ENCODE measurements at places on chromosomes 7 and 10. TPM values are rescaled to one million over a fixed set of nuclear protein-coding genes. Genes with fewer than 3 reads are reported as not detected.

GRCh38 chr10:35554461-35555056 lies 50.6 kb upstream of the GJD4 start:
- no peak for DNase-seq

The CELF2 gene
- total RNA-seq: 0.97 TPM

GRCh38 chr7:130296221-130296951 lies 3.4 kb downstream of the CPA4 start:
- DNase-seq: no peak

The OPN1SW gene
- total RNA-seq: not detected

- DNase-seq: peak; percentile 56
These were observed 130.7 kb upstream of the ZMIZ1 start for GRCh38 chr10:78937800-78938694.

The FAM25C gene
- total RNA-seq: not detected

DNA sequence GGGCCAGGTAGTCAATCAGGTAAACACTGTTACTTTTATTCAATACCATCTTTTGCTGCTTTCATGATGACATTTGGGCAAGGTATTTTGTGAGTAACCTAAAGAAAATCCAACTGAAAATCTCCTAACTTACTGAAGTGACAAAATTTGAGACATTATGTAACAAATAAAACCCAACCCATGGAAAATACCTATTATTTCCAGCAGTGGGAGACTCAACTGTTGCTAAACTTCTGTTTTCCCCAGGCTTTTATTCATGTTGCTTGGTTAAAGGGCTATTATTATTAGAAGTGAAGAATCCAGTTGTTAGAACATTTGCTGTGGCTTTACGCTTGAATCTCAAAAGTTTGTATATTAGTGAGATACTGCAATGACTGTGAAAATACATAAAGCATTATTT lies 215.9 kb downstream of the MDFIC start:
- no peak for DNase-seq

DNA sequence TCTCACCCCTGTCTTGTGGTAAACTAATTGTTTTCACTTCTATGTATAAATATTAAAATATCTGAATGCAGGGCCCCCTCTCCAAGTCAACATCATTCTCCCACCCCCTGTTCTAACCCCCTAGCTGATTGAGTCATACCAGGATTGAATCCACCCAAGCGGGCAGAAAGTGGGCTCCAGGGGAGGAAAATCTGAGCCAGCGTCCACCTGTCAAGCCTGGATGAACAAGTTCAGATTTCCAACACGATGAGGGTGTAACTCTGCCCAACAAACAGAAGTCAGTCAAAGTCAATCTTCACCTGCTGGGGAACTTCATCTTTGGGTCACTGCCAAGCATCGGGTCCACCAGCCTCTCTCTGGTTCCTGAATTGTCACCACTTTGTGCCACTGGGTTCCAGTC lies 162.9 kb upstream of the CELF2 start:
- DNase-seq: no peak

The PAPOLB gene
- not detected for total RNA-seq

The NPFFR1 gene
- not detected for total RNA-seq

- no peak for DNase-seq
These were observed 36.6 kb upstream of the DUSP5 start for GRCh38 chr10:110461088-110461487.

The DENND11 gene
- 5.6 TPM for total RNA-seq

GRCh38 chr7:96189129-96189820 lies 132.6 kb downstream of the SLC25A13 start:
- no peak for DNase-seq

- DNase-seq: peak; percentile 62
These were observed 22.4 kb upstream of the LRRC17 start for GRCh38 chr7:102890292-102890970.

- peak; percentile 3 for DNase-seq
These were observed 134.8 kb upstream of the SHH start for GRCh38 chr7:155947051-155947450.

DNA sequence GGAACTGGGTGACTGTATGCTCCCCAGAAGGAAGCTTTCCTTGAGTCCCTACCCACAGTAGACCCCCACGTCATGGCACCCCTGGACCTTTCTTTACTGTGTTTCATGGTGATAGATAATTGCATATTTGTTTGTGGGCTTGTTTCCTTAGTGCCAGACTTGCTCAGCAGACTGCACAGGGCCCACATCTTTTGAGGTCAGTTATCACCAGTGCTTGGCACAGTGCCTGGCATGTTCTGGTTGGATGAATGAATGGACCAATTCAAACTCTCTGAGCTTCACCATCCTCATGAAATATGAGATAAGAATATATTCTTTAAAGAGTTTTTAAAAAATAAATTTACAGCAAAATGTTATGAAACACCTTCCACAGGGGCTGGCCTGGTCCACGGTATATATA lies 78.4 kb upstream of the EMX2 start:
- DNase-seq: no peak

DNA sequence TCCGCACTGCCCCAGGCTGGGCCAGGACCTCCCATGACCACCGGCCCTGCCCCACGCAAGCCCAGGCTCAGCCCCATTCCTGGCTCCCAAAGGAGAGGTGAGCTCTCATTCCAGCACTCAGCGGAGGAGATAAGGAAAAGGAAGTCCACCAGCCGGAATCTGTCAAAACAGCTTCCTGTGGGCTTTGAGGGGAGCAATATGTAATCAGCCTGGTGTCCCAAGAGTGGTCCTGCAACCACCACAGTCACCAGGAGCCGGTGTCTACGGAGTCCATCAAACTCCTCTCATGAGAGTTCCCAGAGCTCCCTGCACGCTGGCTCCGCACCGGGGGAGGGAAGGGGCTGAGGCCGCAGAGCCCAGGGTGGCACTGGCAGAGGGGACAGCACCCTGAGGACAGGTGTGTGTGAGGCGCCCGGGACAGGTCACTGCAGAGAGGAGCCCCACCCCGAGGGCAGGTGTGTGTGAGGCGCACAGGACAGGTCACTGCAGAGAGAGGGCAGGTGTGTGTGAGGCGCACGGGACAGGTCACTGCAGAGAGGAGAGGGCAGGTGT lies 57.9 kb downstream of the STK32C start:
- DNase-seq: no peak

DNA sequence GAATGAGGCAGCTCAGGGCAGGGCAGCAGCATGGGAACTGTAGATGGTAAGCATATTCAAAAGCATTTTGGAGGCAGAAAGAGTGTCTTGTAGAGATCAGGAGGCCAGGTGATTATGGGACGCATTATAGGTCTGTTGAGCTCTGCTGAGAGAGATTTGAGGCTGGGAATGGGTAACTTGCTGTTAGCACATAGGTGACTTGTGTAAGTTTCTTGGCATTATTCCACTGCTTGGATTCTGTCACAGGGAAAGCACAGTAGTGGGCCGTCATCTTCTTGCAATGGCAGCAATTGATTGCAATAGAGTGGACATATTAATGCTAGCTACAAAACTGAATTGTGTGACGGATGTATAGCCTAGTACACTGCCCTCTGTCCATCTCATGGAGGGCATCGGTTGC lies 434.3 kb upstream of the IGFBP3 start:
- no peak for DNase-seq

DNA sequence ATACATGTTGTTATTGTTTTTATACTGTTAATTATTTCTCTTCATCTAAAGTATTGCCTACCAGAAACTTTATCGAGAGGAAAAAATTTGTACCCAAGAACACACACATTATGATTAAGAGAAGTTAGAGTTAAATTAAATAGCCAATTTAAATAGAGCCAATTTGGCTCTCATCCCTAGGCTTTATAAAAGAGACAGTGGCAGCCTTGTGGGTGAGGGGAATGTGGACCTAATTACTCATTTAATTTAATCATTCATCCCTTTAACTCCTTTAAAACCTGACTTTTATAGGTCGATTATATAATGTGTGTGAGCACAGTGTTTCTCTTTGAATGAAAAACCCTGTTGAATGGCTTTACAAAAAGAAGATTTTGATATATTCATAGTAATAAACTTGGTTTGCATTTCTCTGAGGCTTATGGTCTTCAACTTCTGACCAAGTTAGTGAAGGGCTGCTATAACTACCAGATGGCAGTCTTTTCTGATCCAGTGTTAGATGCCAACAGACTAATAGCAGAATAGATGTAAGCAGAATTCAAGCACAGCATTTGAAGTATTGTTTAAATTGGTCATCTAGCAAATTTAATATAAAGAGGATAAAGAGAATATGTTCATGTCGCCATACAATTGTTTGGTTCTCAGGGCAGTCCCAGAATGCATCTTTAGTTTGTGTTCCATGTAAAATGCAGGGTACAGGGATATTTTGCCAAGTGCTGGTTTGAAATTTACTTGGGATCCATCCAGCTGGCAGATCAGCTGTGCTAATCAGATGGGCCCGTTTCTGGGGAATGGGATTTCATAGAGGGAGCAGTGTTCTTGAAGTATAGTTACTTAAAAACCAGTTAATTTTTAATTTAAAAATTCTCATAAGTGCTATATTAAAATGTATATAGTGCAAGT lies 25.3 kb downstream of the ADD3 start:
- no peak for DNase-seq

- no peak for DNase-seq
These were observed 354.9 kb upstream of the SEMA3C start for GRCh38 chr7:81273601-81274397.

The OR2A7 gene
- 0.32 TPM for total RNA-seq

The FAM171A1 gene
- 16.8 TPM for total RNA-seq

The RAMP3 gene
- not detected for total RNA-seq

The VWA2 gene
- under 0.01 TPM for total RNA-seq

The AGK gene
- total RNA-seq: 43.2 TPM
